ENCODE measurements at places on chromosomes 7 and 10.
A peak's percentile ranks its signal among the peaks of the same experiment; 100 is the strongest.

- no peak for DNase-seq
Measured at GRCh38 chr10:118607768-118608354, 12.4 kb upstream of the PRLHR start.

GRCh38 chr10:96924861-96925260 lies 92.8 kb downstream of the LCOR start:
- no peak for DNase-seq

DNA sequence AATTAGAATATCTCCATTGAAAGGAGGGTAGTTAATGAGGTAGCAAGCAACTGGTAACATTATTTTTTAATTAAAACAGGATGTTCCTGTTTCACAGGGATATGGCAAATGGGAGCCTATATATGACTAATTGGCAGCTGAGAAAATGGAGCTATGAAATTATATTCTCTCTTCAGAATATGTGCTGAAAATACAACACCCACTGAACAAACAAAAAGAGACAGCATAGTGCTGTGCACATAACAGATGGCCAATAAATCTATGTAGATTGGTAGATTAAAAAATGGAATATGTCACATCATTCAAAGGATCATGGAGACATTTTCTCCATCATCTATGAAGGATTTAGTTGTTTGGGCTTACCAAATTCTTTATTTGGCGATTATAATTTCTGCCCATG lies 362.0 kb downstream of the GPR37 start:
- DNase-seq, result no peak

DNA sequence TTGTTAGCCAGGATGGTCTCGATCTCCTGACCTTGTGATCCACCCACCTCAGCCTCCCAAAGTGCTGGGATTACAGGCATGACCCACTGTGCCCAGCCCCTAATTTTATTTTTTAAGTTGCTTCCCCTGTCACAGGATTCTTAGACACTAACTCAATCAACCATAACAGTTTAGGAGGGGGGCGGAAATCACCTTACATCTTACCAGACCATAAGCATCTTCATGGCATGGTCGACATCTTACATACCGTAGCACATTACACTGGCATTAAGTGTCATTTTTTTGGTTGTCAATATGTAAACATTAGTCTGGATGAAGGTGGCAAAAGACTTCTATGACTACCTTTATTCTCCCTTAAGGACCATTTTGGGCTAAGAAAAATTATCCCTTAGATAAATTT lies 95.6 kb downstream of the TRIM24 start:
- DNase-seq, result no peak

GRCh38 chr7:101321491-101322401 lies at the start of gene IFT22:
Gene IFT22 (minus strand): TSS chr7:101321812. CDS start chr7:101321709, 103 bp downstream.
- DNase-seq, result peak; percentile 95

DNA sequence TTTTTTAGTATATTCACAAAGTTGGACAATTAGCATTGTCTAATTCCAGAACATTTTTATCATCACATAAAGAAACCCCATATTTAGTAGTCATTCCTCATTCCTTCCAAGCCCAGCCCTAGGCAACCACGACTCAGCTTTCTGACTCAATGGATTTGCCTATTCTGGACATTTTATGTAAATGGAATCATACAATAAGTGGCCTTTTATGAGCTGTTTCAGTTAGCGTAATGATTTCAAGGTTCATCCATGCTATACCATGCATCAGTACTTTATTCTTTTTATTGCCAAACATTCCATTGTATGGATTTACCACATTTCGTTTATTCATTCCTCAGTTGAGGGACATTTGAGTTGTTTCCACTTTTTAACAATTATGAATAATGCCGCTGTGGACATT lies 249.2 kb downstream of the DYNC1I1 start:
- no peak for DNase-seq

DNA sequence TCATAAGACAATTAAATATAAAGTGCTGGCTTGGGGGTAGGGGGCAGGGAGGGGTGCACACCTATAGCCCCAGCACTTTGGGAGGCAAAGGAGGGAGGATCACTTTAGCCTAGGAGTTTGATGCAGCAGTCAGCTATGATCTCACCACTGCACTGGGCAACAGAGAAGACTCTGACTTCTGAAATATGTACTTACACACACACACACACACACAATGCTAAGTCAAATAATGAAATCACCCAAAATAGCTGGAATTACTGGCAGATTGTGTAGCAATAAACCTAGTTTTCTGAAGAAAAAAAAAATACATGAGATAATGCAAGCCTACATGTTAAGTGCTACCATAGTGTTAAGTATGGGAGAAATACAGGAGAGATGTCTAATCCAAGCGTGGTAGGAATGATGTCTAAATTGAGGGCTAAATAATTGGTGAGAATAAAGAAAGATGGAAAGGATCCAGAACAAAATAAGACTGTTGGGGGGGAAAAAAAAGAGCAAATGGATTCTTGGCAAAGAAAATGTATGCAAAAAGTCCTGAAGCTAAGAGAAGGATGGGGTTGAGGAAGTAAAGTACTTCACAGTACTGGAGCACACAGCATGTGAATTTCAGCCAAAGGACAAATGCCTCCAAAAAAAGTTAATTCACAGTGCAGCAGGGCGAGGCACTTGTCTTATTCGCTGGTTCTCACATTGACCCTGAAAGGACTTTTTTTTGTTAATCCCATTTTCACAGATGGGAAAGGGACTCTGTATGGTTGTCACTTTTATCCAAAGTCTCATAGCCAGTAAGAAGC lies 73.9 kb downstream of the IGF2BP3 start:
- no peak for DNase-seq

DNA sequence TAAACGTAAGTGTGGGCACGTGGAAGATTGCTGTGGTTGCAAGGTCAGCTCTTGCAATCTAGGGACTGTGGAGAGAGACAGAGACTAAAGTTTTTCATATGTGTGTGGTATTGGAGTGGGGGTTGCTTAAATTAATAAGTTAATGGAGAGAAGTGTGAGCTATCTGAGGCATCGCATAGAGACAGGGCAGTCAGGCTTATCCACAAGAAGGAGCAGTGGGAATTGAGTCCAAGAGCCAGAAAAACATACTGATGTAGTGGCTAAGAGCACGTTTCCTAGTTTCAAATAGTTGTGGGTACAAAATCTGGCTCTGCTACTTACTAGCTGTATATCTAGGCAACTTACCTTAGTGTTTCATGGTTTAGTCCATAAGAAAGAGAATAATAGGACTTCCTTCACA lies 65.8 kb downstream of the SORCS3 start:
- DNase-seq, result no peak

GRCh38 chr7:74654811-74655210 lies 2.7 kb upstream of the GTF2I start:
- DNase-seq, result no peak

DNA sequence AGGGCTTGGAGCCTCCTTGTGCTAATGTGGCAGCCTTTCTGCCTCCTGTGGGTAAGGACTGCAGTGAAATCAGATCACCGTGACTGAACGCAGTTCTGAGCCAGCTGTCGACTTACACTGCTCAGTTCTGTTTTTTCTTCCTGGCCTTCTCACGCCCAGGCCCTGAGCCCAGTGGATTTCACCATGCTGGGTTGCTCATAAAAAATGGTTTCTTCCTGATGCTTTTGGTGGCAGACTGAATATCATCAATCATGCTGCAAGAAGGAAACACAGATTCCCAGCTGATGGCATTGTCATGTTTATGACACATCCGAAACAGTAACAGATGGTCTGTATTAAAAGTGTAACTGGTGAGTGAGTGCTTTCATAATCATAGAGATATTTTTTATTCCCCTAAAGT lies 389.6 kb downstream of the GALNT17 start:
- no peak for DNase-seq

DNA sequence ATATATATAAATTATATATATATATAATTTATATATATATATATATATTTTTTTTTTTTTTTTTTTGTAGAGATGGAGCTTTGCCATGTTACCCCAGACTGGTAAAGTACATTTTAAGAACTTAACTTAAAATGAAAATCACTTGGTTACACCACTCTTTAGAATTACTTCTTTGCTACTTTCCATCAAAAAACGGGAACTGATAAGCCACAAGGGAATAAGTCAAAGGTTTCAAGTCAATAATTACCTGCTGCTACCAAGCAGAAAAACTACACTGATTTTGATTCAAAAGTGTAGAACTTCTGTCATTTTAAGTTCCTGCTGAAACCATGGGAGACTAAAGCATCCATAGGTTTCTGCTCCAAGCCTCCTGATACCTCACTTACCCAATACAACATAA lies 12.2 kb downstream of the PPA1 start:
- no peak for DNase-seq

DNA sequence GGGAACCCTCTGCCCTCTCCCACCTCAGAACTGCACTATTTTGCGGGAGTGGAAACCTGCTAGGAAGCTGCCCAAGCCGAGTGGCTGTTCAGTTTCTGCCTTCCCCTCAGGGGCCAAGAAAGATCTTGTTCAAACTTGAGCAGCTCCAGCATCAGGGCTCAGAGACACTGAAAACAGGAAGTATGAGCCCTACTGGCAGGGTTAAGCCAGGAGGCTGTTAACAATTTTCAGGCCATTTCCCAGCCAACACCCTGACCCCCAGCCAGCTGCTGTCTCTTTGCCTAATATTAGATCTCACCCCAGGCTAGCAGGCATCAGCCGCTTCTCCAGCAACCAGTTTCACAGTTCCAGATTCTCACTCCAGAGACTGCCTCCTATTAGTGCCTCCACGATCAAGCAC lies 9.2 kb downstream of the PLAU start:
- peak; percentile 64 for DNase-seq

DNA sequence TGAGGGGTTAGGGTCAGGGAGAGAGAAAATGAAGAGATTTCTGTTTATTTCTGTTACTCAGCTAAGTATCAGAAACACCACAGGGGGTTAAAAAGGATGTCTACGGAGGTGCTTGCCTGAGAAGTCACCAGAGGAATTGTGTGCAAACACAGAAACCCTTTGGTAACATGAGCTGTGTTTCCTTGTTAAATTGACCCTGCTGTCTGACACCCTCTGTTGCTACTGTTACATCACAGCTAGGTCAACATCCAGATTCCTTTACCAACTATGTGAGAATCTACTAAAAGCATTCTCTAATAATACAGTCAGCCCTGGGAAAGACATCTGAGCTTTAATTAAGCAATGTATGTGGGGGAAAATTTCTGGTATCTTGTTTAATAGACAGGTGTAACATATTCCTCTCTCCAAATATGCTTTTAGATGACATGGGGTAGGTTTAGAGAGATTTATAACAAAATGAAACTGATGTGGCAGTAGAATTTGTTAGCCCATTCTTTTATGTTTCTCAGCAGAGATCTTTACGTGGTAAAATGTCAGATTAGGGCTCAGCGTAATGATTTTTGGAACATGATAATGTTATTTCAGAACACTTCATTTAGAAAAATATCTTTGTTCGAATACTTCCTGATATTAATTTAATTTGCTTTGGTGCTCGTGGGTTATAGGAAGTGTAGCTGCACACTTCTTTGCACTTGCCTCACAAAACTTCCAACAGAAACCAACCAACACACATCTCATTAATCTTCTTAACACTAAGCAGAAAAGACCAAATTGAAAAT lies 168.0 kb upstream of the AHR start:
- no peak for DNase-seq

Data from heart left ventricle (tissue), 16 donors.